ENCODE measurements at places on chromosomes 11 and 22. TPM values are rescaled to one million over a fixed set of nuclear protein-coding genes. Genes with fewer than 3 reads are reported as not detected.

DNA sequence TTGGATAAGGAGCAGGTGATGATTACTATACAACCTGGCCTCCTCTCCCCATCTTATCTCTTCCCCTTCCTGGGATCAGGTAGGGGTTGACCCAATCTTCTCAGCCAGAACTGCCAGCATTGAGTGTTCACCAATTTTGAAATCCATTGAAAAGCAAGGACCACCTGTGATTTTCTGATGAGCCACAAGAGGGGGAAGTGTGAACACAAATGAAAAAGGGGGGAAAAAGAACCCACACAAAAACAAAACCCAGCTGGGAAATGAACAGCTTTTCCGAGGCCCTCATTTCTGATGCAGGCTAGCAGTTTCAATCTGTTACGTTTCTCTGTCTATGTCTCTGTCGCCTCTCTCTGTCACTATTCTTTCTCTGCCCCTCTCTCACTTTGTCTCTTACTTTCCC lies 161.9 kb downstream of the INSC start:
- no peaks in the 10 kb centered on the region for H3K27me3 ChIP-seq
- H3K4me1 ChIP-seq, result peaks cover 12% of the 10 kb centered on the region
- DNase-seq, result no peak
- H3K4me3 ChIP-seq, result no peak overlapping the region
- no peak overlapping the region for H3K27ac ChIP-seq

DNA sequence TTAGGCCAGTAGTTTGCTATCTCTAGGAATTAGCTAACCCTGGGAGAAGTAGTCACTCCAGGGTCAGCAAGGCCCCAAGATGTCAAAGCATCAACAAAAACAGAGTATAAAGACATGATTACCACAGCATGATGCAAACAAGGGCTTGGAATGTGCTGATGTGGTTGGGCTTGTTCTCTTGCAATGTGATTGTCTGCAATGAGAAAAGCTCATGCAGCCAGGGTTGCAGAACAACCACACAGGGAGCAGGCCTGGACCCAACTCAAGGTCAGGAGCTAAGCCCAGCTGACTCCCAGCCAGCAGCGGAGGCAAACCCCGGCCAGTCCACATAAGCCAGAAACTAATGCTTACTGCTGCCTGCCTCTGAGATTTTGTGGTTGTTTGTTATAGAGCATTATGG lies 132.4 kb upstream of the ZC3H12C start:
- no peak for DNase-seq
- no peak overlapping the region for H3K4me3 ChIP-seq
- H3K4me1 ChIP-seq, result no peaks in the 10 kb centered on the region

Gene CNIH2
- total RNA-seq, result under 0.01 TPM

DNA sequence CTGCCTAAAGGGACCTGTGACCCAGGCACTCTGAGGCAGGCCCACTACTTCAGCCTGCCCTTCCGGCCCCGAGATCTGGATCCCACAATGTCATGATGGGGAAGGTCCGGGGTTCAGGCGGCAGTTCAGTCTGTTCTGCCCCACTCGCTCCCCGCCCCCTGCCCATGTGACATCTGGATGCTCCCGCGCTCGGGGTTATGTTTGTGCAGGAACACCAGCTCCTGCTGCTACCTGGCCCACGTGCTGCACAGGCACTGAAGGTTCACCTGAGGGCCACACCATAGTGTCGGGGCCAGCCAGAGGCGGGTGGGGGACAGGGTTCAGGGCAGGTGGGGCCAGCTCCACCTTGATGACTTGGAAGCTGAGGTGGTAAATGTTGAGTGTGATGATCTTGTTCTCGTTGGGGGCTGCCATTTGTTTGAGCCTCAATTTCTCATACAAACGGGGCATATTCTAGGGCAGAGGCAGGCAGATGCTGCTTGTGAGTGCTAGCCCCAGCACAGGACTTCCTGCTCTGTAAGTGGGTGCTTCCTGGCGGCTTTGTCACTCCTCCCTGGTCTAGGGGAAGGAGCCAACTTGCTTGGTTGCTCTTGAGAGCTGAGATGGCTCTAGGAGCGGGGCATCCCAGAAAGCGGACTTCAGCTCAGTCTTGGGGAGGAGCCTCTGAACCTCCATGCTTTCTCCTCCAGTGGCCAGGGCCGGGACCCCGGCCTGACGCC lies 4.4 kb upstream of the SIPA1 start:
- no peak for DNase-seq
- H3K27me3 ChIP-seq, result no peaks in the 10 kb centered on the region
- H3K4me3 ChIP-seq, result no peak overlapping the region
- H3K27ac ChIP-seq, result no peak overlapping the region
- H3K4me1 ChIP-seq, result peaks cover 10% of the 10 kb centered on the region

GRCh38 chr11:33475993-33476392 lies 218.8 kb downstream of the HIPK3 start:
- no peaks in the 10 kb centered on the region for H3K36me3 ChIP-seq
- no peaks in the 10 kb centered on the region for H3K4me1 ChIP-seq
- H3K4me3 ChIP-seq, result no peak overlapping the region
- peak; percentile 43 for DNase-seq
- H3K27me3 ChIP-seq, result no peaks in the 10 kb centered on the region

- H3K4me1 ChIP-seq, result no peaks in the 10 kb centered on the region
- H3K27ac ChIP-seq, result no peak overlapping the region
- no peaks in the 10 kb centered on the region for H3K27me3 ChIP-seq
- H3K36me3 ChIP-seq, result no peaks in the 10 kb centered on the region
- no peak overlapping the region for H3K4me3 ChIP-seq
These were observed 18.7 kb upstream of the BID start for GRCh38 chr22:17792854-17793434.

DNA sequence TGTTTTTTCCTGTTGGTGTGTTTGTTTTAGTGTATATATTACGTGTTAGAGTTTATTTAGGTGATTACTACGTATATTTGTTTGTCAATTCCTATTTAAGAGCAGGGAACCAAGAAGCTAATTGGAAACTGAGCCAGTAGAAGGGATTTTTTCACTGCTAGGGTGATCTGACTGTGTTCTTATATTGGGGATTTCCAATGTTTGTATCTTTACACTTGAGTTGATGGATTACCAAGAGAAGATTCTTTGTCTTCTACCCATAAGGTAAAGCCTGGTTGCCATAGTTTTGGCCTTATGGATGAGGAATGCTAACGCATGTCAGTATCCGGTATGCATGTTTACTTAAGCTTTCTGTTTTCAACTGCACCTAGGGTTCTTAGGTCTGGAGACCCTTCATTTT lies 35.6 kb downstream of the SIK2 start:
- no peak for DNase-seq
- no peak overlapping the region for H3K4me3 ChIP-seq
- no peaks in the 10 kb centered on the region for H3K27me3 ChIP-seq
- no peaks in the 10 kb centered on the region for H3K36me3 ChIP-seq
- no peak overlapping the region for H3K27ac ChIP-seq

Gene SEC14L6
- total RNA-seq, result not detected

DNA sequence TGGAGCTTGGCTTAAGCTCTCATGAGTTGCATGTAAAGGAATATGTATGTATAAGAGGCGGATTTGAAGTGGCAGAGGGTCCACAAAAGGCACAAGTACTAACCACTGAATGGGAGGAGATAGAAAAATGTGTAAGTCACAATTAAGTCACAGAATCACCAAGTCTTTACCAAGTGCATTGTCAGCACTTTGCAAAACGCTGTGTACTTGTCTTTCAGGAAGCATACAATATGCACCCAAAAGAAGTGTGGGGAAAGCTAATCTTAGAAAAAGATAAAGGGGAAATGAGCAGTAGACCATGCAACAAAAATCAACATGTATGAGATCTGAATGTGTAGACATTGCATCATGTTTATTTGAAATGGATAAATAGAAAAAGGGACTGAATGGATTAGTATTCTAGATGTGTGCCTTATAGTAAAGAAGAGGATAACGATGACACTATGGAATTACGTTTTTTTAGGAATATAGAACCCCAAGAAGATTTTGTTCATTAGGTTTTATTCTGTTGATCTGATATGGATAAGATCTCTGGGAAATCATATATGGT lies 4.5 kb downstream of the CNTF start:
- H3K36me3 ChIP-seq, result peaks cover 35% of the 10 kb centered on the region
- peak overlapping the region; percentile 81 for H3K27ac ChIP-seq
- no peak for DNase-seq
- H3K27me3 ChIP-seq, result no peaks in the 10 kb centered on the region
- no peak overlapping the region for H3K4me3 ChIP-seq
- H3K4me1 ChIP-seq, result peaks cover 56% of the 10 kb centered on the region

DNA sequence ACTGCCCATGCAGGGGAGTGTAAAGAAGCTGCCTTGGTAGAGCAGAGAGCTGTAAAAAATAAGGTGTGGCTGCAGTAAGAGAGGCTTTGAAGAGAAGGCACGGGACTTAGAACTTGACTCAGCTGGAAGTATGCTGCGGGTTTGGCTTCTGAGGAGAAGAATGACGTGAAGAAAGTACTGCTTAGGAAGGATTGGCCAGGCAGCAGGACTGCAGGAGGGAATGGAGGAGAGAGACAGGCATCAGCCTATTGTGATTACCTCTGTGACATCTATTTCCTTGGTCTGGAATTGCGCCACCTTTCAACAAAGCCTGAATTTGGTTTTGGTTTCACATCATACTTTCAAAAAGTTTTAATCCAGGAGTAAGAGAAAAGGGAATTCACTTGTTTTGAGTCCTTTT lies 22.5 kb downstream of the PRRG4 start:
- no peaks in the 10 kb centered on the region for H3K4me1 ChIP-seq
- H3K27me3 ChIP-seq, result peaks cover 6% of the 10 kb centered on the region
- DNase-seq, result peak; percentile 80
- H3K27ac ChIP-seq, result no peak overlapping the region
- no peaks in the 10 kb centered on the region for H3K36me3 ChIP-seq

- no peaks in the 10 kb centered on the region for H3K4me1 ChIP-seq
- H3K4me3 ChIP-seq, result no peak overlapping the region
- no peaks in the 10 kb centered on the region for H3K27me3 ChIP-seq
- H3K36me3 ChIP-seq, result peaks cover 62% of the 10 kb centered on the region
These were observed 6.8 kb downstream of the NADSYN1 start for GRCh38 chr11:71459767-71460320.

GRCh38 chr22:43330178-43331068 lies 12.7 kb downstream of the SCUBE1 start:
- no peak for DNase-seq
- H3K4me1 ChIP-seq, result no peaks in the 10 kb centered on the region
- peaks cover 26% of the 10 kb centered on the region for H3K27me3 ChIP-seq
- H3K36me3 ChIP-seq, result no peaks in the 10 kb centered on the region

Gene APLNR
- not detected for total RNA-seq

- no peaks in the 10 kb centered on the region for H3K4me1 ChIP-seq
- H3K36me3 ChIP-seq, result peaks cover 36% of the 10 kb centered on the region
- no peak for DNase-seq
- no peak overlapping the region for H3K4me3 ChIP-seq
- no peaks in the 10 kb centered on the region for H3K27me3 ChIP-seq
- H3K27ac ChIP-seq, result no peak overlapping the region
These were observed 62.9 kb upstream of the BID start for GRCh38 chr22:17836992-17837742.

DNA sequence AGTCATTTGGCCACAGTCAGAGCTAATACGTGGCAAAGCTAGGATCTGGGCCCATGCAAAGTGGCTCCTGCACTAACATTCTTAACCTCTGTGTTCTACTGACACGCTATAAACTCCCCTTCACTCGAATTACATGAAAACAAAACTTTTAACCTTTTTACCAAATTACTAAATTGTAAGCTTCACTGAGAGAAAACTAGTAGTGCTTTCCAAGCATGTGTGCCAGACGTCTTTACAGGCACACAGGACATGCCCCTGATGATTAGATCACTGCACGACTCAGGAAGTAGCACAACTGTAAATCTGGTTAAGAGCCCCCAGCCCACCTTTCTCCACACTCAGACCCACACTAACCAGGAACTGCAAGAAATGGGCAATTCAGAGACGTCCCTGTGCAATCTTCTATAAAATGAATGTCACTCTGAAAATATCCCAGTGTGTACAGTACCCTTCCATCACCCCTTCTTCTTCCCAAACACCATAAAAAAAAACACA lies 16.1 kb downstream of the PHF21A start:
- H3K27me3 ChIP-seq, result no peaks in the 10 kb centered on the region
- H3K4me3 ChIP-seq, result no peak overlapping the region
- H3K4me1 ChIP-seq, result peaks cover 10% of the 10 kb centered on the region
- no peak overlapping the region for H3K27ac ChIP-seq
- no peaks in the 10 kb centered on the region for H3K36me3 ChIP-seq

- H3K4me3 ChIP-seq, result no peak overlapping the region
- no peak for DNase-seq
- no peak overlapping the region for H3K27ac ChIP-seq
- H3K27me3 ChIP-seq, result no peaks in the 10 kb centered on the region
These were observed 418.7 kb upstream of the ANO5 start for GRCh38 chr11:21774212-21774611.

DNA sequence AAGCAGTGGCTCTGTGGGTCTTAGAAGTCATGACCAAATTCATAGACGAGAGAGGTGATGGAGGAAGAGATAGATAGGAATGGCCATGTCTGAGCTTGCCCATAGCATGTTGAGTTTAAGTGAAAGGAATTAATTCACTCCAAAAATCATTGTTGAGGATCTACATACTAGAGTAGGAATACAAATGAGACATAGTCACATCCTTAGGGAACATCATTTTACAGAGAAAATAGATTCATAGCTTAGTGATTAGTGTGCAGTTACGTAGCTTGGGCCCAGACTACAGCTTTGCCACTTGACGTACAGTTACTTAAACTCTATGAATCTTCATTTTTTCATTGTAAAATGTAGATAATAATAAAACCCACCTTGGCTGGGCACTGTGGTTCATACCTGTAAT lies 21.4 kb upstream of the BMAL1 start:
- H3K27ac ChIP-seq, result no peak overlapping the region
- H3K4me3 ChIP-seq, result no peak overlapping the region
- H3K4me1 ChIP-seq, result peaks cover 17% of the 10 kb centered on the region
- no peak for DNase-seq
- no peaks in the 10 kb centered on the region for H3K36me3 ChIP-seq

DNA sequence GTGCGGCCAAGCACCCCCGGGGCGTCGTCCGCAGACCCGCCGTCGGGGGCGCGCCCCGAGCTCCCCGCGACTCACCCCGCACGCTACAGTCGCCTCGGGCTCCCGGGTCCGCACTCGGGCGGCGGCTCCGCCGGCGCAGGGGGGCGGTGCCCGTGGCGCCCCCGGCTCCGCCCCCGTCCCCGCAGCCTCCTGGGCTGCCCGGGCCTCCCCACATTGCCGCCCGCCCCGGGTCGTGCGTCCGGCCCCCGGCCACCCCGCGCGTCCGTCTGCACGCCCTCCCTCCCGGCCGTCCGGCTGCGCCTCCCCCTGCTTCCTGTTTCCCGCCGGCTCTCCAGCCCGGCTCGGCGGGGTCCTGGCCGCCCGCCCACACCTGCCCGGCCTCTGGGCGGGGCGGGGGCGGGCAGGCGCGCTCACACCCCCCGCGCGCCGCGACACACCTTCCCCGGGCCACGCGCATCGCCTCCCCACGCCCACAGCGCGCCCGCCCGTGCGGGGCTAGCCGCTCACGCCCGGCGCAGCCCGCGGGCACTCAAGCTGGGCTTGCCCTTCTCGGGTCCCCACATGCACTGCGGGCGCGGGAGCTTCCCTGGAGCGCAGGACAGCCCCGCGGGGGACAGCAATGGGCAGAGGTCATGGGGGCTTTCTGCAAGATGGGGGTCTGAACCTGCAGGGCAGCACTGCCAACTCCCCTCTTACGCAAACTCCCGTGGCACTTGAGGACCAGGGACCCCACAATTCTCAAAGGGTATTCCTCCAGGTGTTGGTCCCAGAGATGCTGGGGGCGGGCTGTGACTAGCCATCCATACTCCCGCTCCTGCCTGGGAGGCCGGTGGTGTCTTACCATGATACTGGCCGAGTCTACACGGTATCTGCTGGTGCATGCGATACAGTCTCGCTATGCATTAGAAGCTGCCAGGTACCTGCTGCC lies at the start of gene CARD10:
Gene CARD10, minus strand, starts transcription at position 148 of the 928 bp plus-strand sequence. CDS start 215 bp downstream, outside the sequence.
- peaks cover 6% of the 10 kb centered on the region for H3K4me1 ChIP-seq
- DNase-seq, result peak; percentile 95
- no peaks in the 10 kb centered on the region for H3K27me3 ChIP-seq
- H3K4me3 ChIP-seq, result peak within 1 kb of the TSS; percentile 81
- peak within 1 kb of the TSS; percentile 41 for H3K27ac ChIP-seq
- peaks cover 20% of the 10 kb centered on the region for H3K36me3 ChIP-seq

All from osteoblast (primary cell).